LoVo (cell line): ENCODE measurements at places on chromosomes 1 and 21.

- DNase-seq, result no peak
Measured at GRCh38 chr1:213457733-213458132, 406.7 kb downstream of the RPS6KC1 start.

- DNase-seq, result no peak
Measured at GRCh38 chr1:9721606-9722377, 70.3 kb downstream of the PIK3CD start.

DNA sequence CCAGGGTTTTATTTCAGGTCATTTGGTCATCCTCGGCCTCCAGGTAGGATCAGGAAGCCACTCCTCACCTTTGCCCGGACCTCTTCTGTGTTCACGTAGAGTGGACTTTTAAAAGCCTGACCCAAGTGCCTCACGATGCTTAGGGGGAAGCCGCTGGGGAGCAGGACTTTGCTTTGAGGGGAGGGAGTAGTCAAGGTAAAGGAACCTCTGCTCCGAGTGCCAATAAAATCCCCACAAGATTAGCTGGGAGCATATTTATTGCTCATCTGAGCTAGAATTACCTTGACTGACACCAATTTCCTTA is 603 bp upstream of the DHRS3 start:
- no peak for DNase-seq

DNA sequence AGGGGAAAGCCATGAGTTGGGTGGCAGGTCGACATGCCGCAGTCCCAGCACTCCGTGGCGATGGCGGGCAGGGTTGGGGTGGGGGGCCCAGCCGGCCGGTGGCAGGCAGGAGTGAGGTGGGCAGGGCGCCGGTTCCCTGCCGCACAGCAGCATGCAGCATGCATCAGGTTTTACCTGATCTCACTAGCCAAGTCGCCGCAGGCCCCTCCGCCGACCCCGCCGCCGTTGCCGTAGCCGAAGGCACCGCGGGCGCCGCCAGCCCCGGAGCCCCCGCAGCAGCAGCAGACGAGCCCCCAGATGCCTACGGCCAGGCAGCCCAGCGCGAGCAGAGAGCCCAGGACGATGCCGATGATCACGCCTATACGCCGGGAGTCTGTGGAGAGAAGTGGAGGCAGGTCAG is 6.7 kb downstream of the VSIG8 start:
- no peak for DNase-seq

DNA sequence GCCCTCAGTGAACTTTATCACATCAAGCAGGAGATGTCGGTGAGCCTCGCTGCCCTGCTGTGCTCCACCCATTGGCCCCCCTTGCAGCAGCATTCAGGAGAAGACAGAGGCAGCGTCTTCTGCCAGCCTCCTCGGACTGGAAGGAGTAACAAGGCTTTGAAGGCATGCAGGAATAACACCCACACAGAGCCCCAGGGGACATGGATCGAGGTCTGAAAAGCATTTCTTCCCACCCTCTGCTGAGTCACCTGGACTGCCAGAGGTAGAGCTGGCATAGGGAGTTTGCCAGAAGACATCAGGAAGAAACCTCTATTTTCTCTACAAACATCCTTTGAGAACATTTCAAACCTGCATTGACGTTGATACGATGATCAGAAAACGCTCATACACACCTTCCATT is 42.9 kb downstream of the COL18A1 start:
- no peak for DNase-seq

GRCh38 chr1:77688939-77689338 is 6.5 kb upstream of the ZZZ3 start:
- DNase-seq, result no peak

- DNase-seq, result no peak
Measured at GRCh38 chr1:165468253-165468652, 23.3 kb upstream of the RXRG start.
